ENCODE measurements at places on chromosomes 11 and 22.

GRCh38 chr22:35746248-35746647 is 28.6 kb downstream of the APOL5 start:
- no peak for DNase-seq

DNA sequence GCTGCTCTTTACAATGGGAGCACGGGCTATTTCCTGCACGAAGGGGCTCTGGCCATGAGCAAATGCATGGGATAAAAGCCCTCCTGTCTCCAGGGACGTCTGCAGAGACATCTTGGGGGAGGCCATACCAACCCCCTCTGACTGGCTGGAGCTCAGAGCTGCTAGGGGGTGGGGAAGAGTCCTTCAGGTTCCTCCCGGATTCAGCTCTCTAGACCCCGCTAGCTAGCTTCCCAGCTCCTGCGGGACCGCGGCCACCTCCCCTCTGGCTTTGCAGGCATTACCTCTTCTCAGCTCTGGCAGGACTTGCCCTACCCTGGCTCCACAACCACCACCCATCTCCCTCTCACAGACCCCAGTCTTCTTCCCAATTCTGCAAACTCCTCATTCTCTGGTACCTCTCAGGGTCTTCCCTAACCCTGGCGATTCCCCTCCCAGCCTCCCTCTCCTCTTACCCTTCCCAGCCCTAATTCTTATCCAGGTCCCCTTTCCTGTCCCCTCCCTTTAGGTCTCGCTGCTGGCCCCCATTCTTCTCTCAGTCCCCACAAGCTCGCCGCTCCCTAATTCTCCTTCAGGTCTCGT is 802 bp downstream of the SYT13 start:
- no peak for DNase-seq

GRCh38 chr11:11313902-11314692 is 39.0 kb downstream of the CSNK2A3 start:
- DNase-seq, result no peak

DNA sequence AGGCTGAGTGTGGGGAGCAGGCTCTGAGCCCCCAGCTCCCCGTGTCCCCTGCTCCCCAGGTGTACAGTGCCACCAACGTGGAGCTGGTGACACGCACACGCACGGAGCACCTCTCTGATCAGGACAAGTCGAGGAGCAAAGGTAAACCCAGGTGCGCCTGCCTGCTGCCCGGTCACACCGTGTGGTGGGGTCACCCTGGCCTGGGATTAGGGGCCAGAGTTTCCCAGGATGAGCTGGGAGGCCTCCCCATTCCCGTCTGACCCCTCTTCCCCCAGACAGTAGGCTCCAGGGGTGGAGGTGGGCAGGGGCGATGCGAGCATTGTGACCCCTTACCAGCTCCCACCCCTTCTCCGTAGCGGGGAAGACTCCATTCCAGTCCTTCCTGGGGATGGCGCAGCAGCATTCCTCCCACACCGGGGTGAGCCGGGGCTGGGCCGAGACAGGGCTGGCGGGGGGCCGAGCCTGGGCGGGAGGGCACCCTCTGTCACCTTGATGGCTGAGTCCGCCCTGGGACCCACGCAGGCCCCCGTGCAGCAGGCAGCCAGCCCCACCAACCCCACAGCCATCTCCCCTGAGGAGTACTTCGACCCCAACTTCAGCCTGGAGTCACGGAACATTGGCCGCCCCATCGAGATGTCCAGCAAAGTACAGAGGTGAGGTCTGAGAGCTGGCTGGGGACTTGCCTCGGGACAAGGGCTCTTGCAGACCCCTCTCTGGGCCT is 3.7 kb upstream of the SSH3 start:
- no peak for DNase-seq

DNA sequence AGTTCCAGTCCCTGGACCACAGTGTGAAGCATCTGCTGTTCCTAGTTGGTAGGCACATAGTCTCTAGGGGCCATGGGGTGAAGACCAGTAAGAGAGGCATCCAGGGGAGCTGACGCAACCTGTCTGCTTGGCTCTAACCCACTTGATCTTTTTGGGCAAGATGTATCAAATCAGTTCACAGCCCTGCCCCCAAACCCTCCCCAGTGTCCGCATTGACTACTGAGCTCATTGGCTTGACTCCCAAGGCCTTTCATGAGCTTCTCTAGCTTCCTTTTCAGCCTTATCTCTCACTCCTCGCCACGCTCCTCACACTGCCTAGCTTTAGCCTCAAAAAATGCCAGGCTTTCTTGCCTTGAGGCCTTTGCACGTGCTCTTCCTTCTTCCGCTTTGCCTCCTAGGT is 29.7 kb upstream of the ABCC8 start:
- no peak for DNase-seq

- DNase-seq, result no peak
Measured at GRCh38 chr11:1232883-1233321, 10.0 kb downstream of the MUC5B start.

- DNase-seq, result no peak
Measured at GRCh38 chr11:57290288-57290687, 34.5 kb downstream of the TNKS1BP1 start.

GRCh38 chr11:114075344-114075610 is 15.8 kb downstream of the ZBTB16 start:
- no peak for DNase-seq

DNA sequence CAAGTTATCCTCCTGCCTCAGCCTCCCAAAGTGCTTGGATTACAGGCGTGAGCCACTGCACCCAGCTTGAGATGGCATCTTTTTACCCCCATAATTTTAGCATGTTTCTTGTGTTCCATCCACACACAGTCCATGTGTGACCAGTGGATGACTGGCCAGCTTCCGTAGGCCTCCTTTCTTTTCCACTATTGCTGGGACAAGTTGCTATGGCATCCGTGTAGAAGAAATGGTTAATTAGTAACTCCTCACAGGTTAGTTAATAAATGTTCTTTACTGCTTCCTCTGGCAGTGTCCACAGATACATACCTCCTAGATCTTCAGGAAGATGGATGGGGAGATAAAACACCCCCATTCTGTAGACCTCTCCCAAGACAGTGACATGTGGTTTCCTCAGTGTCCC is 154.3 kb upstream of the RASSF10 start:
- DNase-seq, result no peak

GRCh38 chr11:102389253-102389652 is 42.2 kb downstream of the BIRC2 start:
- no peak for DNase-seq

DNA sequence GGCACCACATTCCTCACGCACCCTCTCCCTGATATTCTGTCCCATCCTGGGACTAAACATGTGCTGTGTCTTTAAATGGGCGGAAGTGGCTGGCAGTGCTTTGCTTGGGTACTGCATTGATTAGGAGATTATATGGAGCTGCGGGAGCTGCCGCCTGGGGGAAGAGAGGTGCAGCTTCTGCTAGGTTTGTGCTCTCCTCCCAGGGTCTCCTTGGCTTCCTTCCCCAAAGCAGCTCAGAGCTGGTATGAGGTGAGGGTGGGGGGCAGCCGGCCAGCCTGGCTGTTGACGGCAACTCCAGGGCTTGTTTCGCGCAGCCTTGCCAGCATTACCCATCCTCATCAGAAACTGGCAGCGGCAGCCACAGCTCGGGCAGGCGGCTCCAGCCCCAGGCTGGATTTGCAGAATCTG is 95.4 kb downstream of the GRAMD1B start:
- no peak for DNase-seq

- no peak for DNase-seq
Measured at GRCh38 chr22:31550871-31551370, 54.6 kb downstream of the SFI1 start.

GRCh38 chr11:41081756-41082285 is 377.6 kb downstream of the LRRC4C start:
- DNase-seq, result no peak

DNA sequence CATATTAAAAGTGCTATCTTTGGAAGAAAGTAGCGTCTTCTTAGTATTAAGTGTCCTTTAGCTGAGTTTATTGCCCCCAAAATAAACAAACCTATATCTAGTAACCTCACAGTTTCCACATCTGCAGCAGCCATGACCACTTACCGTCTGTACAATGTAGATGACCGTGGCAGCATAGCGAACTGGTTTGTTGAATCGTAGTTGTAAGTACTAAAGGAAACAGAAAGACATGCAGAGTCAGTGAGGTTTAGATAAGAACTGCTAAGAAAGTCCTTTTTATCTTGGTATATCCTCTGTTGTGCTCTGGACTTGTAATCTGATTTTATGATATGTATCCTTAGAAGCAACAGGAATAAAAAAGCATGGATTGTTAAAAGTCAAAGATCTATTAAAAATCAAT is 9.4 kb downstream of the SLC5A12 start:
- DNase-seq, result no peak

DNA sequence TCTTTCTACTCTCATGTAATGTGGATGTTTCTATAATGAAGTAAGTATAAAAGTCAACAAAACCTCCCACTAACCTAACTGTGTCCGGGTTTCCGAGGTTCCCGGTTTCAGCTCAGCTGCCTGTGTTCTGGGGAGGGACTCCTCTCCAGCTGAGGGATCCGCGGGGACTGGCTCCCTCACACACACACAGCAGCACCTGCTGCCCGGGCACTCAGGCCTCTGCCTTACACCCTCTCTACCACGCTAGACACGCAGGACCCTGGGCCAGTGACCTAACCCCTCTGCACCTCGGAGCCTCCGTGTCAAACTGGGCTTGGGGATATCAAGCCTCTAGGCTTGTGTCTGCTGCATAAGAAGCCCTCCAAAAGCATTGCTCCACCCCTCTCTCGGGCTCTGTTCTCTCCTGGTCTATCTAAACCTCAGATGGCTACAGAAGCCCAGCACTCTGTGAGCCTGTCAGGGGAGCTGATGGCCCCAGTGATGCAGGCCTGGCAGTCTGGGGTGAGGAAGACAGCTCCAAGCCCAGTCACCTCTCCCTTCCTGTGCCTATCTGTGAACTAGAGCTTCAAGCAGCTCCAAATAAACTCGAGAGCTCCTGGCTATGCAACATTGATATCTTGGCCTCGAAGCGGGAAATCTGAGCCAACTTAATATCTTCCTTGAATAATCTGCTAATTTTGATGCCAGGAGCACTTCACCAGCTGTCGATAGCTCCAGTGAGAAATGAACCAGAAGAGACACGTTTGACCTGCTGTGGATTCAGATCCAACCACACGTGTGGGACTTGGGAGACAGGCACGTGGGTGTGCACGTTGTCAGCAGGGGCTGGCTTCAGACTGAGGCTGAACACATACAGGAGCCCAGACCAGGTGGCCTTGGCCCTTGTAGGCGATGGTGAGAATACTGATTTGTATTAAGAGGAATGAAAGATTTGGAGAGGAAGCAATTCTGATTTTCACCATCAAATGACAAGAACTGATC is 232.7 kb upstream of the B3GAT1 start:
- DNase-seq, result no peak

DNA sequence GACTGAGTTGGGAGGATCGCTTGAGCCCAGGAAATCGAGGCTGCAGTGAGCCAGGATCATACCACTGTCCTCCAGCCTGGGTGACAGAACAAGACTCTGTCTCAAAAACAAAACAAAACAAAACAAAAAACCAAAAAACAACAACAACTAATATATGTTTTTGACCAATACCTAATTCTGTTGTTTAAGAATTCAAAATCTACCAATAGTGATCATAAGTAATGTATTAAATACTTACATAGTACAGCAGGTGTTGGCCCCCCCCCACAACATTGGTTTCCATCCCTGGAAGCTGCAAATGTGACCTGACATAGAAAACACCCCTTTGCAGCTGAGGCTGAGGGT is 74.7 kb downstream of the KCNQ1 start:
- no peak for DNase-seq

DNA sequence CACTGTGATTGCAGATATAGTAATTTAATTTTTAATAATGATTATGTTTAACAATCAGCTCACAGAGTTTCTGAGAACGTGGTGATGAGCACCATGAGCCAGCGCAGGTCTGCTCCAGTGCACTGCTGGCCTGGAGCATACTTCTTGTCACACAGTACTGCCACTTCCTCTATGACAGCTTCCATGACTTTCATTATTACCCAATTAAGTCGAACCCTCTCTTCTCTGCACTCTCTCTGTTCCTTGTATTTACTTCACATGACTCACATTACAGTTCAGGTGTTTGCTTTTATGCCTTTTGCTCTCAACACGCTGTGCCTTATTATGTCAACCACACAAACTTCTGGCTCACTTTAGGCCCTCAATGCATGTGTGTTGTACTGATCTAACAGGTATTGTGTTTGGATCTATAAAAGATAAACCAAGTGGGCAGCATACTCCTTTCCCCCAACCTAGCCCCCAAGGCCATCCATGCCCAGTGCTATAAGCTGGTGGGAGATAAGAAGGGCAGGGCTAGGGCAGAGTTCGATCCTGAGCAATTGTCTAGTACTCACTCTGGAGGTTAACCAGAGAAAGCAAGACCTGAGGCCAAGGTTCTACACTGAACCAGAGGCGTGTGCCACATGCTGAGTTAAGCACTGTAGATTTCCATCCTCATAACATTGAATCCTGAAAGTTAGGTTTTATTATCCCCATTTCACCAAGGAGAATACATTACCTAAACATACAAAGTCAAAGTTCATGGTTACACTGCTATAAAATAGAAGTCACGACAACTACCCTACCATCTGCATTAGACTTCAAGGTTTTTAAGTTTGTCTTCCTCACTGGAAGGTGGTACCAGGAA is 356.5 kb downstream of the INSC start:
- DNase-seq, result no peak

All from CD14-positive monocyte (primary cell).